ENCODE measurements at places on chromosomes 12 and 14.

GRCh38 chr12:110766311-110767154, 23.8 kb upstream of the PPP1CC start:
- H3K4me1 ChIP-seq, result no peaks in the 10 kb centered on the region
- no peak overlapping the region for H3K4me3 ChIP-seq
- DNase-seq, result no peak
- H3K27ac ChIP-seq, result no peak overlapping the region
- H3K27me3 ChIP-seq, result no peaks in the 10 kb centered on the region

DNA sequence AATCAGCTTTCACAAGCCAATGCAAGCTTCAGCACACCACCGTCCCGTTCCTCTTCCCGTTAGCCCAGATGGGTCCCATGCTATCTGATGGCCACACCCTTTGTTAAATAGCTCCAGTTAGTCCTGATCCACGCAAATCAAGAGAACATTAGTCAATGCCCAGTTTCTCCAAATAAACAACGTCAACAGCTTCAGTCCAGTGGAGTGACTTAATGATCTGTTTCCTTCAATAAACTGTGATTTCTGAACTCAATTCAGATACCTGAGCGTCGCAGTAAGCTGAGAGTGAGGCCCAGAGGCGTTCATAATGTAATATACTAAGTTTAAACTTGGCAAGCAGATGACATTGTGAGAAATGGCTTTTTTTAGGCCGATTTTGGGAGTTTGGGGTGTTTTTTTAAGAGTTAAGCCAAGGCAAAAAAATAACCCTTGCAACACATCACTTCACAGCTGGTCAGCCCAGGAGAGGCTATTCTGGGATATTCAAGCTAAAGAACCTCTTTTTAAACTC, 112.3 kb downstream of the ZFP36L1 start:
- no peak for DNase-seq
- peaks cover 65% of the 10 kb centered on the region for H3K4me1 ChIP-seq
- no peak overlapping the region for H3K4me3 ChIP-seq
- no peaks in the 10 kb centered on the region for H3K36me3 ChIP-seq

DNA sequence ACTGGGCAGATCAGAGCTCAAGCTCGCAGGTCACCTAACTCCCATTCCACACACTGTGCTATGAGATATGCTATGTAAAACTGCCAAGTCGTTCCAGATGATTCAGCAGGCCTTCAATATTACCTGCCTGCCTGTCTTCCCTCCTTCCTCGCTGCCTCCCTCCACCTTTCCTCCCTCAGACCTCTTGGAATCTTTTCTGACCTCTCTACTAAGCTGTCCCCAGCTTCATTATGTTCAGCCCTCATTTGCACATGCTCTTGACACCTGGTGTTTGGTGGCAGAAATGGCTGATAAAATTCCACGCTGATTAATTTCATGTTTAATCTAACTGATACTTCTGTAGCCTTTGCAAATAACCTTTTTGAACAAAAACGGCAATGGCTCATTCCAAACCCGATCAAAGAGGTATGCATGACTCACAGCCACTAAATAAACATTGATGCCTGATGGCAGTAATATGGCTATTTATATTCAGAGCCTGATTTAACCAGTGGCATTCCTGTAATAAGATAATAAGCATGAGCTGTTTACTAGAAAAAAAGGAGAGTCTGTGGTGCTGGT, 130.8 kb upstream of the EGLN3 start:
- peaks cover 58% of the 10 kb centered on the region for H3K4me1 ChIP-seq
- H3K27ac ChIP-seq, result peak overlapping the region; percentile 96
- H3K27me3 ChIP-seq, result no peaks in the 10 kb centered on the region
- H3K4me3 ChIP-seq, result no peak overlapping the region
- no peak for DNase-seq

- no peak overlapping the region for H3K4me3 ChIP-seq
- no peak overlapping the region for H3K27ac ChIP-seq
- peaks cover 57% of the 10 kb centered on the region for H3K27me3 ChIP-seq
- H3K36me3 ChIP-seq, result no peaks in the 10 kb centered on the region
These were observed 59.1 kb downstream of the TMEM132D start for GRCh38 chr12:129844662-129845220.

DNA sequence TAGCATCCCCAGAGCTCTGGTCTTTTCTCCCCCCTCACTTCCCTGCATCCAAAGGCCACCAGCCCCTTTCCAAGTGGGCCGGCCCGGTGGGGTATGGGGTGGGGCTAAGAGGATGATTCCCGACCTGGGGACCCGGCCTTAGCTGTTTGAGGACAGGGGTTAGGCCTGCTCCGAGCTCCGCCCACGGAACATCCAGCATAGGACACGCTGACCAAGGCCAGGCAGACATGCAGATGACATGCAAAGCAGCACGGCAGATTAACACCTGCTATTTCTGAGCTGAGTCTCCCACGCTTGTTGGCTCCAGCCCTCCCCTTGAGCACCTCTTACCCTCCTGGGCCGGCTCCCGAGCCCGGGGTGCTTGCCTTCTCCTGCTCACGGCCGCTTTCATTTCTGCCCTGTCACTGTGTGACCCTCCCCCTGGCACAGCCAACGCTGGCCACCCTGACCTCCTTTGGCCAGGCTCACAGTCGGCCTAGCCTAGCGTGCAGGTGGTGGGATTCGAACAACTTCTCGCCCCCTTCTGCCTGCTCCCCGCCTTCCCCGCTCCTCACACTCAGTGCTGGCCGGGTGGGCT, 40.2 kb downstream of the TEAD4 start:
- peak; percentile 22 for DNase-seq
- H3K36me3 ChIP-seq, result peaks cover 5% of the 10 kb centered on the region
- H3K4me1 ChIP-seq, result peaks cover 24% of the 10 kb centered on the region
- peak overlapping the region; percentile 76 for H3K27ac ChIP-seq

GRCh38 chr14:24311837-24312615, 724 bp downstream of the LTB4R start:
- peaks cover 14% of the 10 kb centered on the region for H3K27me3 ChIP-seq
- peaks cover 3% of the 10 kb centered on the region for H3K36me3 ChIP-seq
- peaks cover 93% of the 10 kb centered on the region for H3K4me1 ChIP-seq
- no peak for DNase-seq
- peak overlapping the region; percentile 88 for H3K27ac ChIP-seq

DNA sequence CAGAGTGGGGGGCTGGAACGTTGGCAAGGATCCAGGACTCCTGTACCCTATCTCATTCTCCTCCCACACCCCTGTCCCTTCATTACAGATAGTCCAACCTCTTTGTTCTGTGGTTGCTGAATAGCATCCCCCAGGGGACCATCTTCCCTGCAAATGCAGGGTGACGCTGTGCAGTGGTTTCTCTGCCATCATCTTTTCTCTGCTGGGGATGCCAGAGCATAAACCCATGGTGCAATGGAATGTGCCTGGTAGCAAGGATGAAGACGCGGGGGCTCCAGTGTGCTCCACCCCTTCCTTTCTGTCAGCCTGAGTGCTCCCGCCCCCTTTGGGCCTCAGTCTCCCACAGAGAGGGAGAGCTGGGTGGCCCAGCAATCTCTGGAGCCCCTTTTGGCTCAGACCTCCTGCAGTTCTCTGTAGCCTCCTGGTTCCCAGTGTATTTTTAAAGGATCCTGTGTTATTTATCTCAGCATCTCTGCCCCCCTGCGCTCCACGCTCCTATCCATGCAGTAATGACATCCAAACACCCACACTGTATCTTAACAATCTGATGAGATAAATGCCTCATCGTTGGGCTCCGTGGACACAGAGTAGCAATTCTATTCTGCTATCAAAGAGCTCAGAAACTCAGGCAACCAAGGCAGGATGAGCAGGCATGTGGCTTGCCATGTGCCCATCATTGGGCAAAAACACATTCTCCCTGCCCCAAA, 212.8 kb downstream of the CACNA1C start:
- peaks cover 87% of the 10 kb centered on the region for H3K4me1 ChIP-seq
- peak overlapping the region; percentile 68 for H3K27ac ChIP-seq
- no peak for DNase-seq

DNA sequence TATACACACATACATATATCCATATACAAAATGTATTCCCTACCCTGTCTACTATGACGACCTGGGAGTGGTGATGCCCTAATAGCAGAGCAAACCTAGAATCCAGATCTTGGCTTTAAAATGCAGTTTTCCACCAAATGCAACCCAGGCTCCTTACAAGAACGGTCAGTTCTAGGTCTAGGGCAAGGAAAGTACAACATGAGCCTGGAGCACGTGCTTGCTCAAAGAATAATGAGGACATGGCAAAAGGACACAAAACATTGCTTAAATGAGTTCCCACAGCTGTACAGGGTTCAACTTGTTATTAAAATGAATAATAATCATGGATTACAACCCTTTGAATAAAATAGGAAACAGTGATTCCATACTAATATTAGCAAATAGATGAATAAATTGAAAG, 94.7 kb downstream of the TMCC3 start:
- H3K27me3 ChIP-seq, result no peaks in the 10 kb centered on the region
- H3K4me1 ChIP-seq, result no peaks in the 10 kb centered on the region
- H3K36me3 ChIP-seq, result no peaks in the 10 kb centered on the region
- no peak overlapping the region for H3K4me3 ChIP-seq
- H3K27ac ChIP-seq, result no peak overlapping the region

DNA sequence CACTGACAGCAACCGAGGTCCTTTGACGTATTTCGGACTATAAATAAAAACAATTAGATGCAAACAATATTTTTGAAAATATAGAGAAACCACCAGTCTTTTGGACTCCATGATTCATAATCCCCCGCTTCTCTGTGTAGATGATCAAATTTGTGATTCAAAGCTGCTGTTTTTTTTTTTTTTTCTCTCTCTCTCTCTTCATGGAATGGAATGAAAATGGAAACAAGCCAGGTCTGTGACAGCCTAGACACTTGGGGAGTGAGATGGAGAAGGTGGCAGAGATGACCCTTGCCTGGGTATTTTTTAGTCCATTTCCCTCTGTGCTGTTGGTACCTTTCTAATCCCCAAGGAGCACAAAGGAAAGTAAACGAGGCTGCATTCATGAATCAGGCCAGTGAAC, 248.5 kb downstream of the GLT1D1 start:
- no peak for DNase-seq
- peaks cover 6% of the 10 kb centered on the region for H3K27me3 ChIP-seq
- H3K36me3 ChIP-seq, result no peaks in the 10 kb centered on the region
- no peak overlapping the region for H3K4me3 ChIP-seq
- H3K4me1 ChIP-seq, result no peaks in the 10 kb centered on the region
- H3K27ac ChIP-seq, result no peak overlapping the region

DNA sequence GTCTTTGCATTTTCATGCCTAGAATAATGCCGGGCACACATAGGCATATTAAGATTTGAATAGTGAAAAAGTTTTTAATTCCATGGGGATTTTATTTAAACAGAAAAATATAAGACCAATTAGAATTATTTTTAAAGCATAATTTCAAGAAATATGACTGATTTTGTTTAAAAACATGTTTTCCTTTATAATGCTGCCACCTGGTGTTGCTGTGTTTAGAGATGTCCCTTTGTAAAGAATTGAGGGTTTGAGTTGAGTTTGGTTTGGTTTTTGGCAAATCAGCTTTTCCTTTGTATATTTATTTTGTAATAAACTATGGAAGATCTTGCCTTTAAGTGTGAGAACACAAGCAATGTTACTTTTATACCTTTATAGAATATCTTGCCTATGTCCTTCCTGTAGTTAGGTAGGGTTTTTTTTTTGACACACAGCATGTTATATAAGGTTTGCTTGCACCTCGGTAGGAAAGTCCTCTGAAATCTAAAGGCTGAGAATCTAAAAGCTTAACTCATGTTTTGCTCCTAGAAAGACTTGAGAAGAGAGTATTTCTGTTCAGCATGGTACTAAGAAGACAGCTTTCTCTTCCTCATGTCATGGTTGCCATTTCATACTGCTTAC, 31.4 kb upstream of the SNAPC1 start:
- peaks cover 39% of the 10 kb centered on the region for H3K4me1 ChIP-seq
- H3K27me3 ChIP-seq, result no peaks in the 10 kb centered on the region
- peak overlapping the region; percentile 45 for H3K27ac ChIP-seq
- H3K36me3 ChIP-seq, result peaks cover 63% of the 10 kb centered on the region

- H3K36me3 ChIP-seq, result peaks cover 8% of the 10 kb centered on the region
- H3K4me1 ChIP-seq, result peaks cover 35% of the 10 kb centered on the region
- H3K27me3 ChIP-seq, result no peaks in the 10 kb centered on the region
- H3K27ac ChIP-seq, result peak overlapping the region; percentile 85
- H3K4me3 ChIP-seq, result no peak overlapping the region
These were observed 39.6 kb downstream of the RHOF start for GRCh38 chr12:121753844-121754264.

- H3K27me3 ChIP-seq, result peaks cover 72% of the 10 kb centered on the region
- no peaks in the 10 kb centered on the region for H3K4me1 ChIP-seq
- H3K4me3 ChIP-seq, result no peak overlapping the region
- H3K36me3 ChIP-seq, result no peaks in the 10 kb centered on the region
These were observed 623.0 kb downstream of the AACS start for GRCh38 chr12:125688223-125688622.

- no peaks in the 10 kb centered on the region for H3K36me3 ChIP-seq
- no peak overlapping the region for H3K4me3 ChIP-seq
- no peak for DNase-seq
- H3K27me3 ChIP-seq, result no peaks in the 10 kb centered on the region
- H3K27ac ChIP-seq, result no peak overlapping the region
These were observed 28.2 kb upstream of the SNRPF start for GRCh38 chr12:95830335-95831089.

GRCh38 chr12:53575502-53576249, 50.5 kb downstream of the ATF7 start:
- H3K36me3 ChIP-seq, result peaks cover 16% of the 10 kb centered on the region
- no peak for DNase-seq
- H3K27me3 ChIP-seq, result no peaks in the 10 kb centered on the region
- no peak overlapping the region for H3K4me3 ChIP-seq
- no peak overlapping the region for H3K27ac ChIP-seq

- no peak overlapping the region for H3K4me3 ChIP-seq
- no peak for DNase-seq
- no peaks in the 10 kb centered on the region for H3K36me3 ChIP-seq
- peak overlapping the region; percentile 63 for H3K27ac ChIP-seq
- peaks cover 77% of the 10 kb centered on the region for H3K4me1 ChIP-seq
- H3K27me3 ChIP-seq, result no peaks in the 10 kb centered on the region
These were observed 29.9 kb downstream of the TSPAN9 start for GRCh38 chr12:3107071-3107583.

GRCh38 chr14:74859757-74860552, 16.0 kb downstream of the PROX2 start:
- DNase-seq, result no peak
- H3K4me1 ChIP-seq, result peaks cover 20% of the 10 kb centered on the region
- no peak overlapping the region for H3K27ac ChIP-seq
- no peaks in the 10 kb centered on the region for H3K36me3 ChIP-seq

DNA sequence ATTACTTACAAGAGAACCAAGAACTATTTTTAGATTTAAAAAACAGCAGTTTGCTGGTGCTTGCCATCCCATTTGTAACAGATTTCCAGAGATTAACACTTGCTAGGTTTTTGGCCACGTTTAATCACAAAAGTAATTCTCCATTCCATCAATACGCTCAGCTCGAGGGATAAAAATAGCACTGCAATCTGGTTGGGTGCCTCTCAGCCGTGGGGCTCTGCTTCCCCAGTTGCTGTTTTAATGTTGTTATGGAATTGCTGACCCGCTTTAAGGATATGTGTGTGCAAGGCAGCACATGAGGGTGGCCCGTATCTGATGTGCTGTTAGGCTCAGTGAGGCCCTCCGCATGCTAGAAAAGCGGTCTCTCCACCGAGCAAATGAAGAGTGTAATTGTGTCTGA, 222.2 kb upstream of the TMEM260 start:
- H3K4me3 ChIP-seq, result no peak overlapping the region
- H3K4me1 ChIP-seq, result peaks cover 7% of the 10 kb centered on the region
- no peak for DNase-seq
- no peaks in the 10 kb centered on the region for H3K27me3 ChIP-seq
- no peak overlapping the region for H3K27ac ChIP-seq

All from left ventricle myocardium inferior (tissue), 1 donor.